GM23248 (cell line): ENCODE measurements at places on chromosomes 1 and 21. TPM values are rescaled to one million over a fixed set of nuclear protein-coding genes. Genes with fewer than 3 reads are reported as not detected.
A peak's percentile ranks its signal among the peaks of the same experiment; 100 is the strongest.

DNA sequence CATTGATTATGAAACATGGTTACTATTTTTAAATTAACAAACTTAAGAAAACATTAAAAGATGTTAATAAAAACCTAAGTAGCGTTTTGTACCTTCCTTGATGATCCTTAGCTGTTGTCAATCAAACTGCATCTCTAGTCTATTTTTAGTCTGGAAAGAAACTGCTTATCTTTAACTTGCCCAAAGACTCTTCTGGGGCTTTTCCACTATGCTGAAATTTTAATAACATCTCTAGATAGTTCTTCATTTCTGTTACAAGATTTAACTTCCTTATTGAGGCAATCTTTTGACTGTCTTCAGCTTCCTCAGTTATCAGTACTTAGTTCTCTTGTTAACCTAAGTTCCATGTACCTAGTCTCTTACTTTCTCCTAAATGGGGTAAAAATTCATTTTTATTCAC, 135.9 kb upstream of the HMCN1 start:
- H3K4me1 ChIP-seq, result peaks cover under 1% of the 10 kb centered on the region; the same call in 1 of the 2 replicates
- no peak overlapping the region for H3K4me3 ChIP-seq
- no peak for DNase-seq
- no peaks in the 10 kb centered on the region for H3K36me3 ChIP-seq
- H3K27me3 ChIP-seq, result no peaks in the 10 kb centered on the region

- H3K27ac ChIP-seq, result no peak overlapping the region
- H3K27me3 ChIP-seq, result 0 out of 2 replicates have a peak, but pooled peaks cover 11% of the 10 kb centered on the region
- H3K36me3 ChIP-seq, result no peaks in the 10 kb centered on the region
- H3K4me3 ChIP-seq, result no peak overlapping the region
- peak; percentile 28 for DNase-seq
Observed at GRCh38 chr1:171219346-171220080, 28.8 kb upstream of the FMO1 start.

DNA sequence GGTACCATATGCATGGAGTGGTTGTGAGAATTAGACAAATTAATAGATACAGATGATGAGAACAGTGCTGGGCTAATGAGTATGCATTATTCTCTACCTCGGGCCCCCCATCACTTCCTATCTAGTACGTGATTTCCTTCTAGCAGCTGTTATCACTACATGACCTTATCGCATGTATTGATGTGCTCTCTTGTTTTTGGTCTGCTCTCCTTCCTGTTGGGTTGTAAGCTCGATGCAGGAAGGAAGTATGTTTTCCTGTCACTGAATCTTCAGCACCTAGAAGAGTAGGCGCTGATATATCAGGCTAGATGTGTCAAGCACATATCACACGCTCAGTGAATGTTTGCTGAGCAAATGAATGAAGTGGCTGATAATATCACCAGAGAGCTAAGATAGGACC, 43.9 kb upstream of the IFNAR2 start:
- no peaks in the 10 kb centered on the region for H3K36me3 ChIP-seq
- peaks cover 21% of the 10 kb centered on the region for H3K27me3 ChIP-seq
- no peak for DNase-seq
- no peak overlapping the region for H3K4me3 ChIP-seq

DNA sequence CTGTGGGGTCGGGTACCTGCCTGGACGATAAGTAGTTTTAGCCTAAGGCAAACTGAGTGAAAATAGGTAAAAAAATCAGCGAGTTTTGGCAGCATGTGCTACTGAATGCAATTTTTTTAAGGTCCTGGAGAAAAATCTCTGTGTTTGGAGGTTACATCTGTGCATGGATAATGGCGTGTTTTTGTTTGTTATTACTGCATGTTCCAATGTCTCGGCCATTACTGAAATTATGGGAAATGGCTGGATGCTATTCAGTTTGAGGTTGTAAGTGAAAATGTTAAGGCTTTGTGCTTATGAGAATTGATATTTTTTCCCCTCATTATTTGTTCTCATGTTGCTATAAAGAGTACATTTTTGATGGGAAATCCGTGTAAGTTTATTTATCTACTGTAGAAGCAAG, 441.7 kb downstream of the PRDM2 start:
- no peaks in the 10 kb centered on the region for H3K4me1 ChIP-seq
- peaks cover 7% of the 10 kb centered on the region for H3K27me3 ChIP-seq
- H3K27ac ChIP-seq, result no peak overlapping the region
- H3K36me3 ChIP-seq, result no peaks in the 10 kb centered on the region
- H3K4me3 ChIP-seq, result no peak overlapping the region
- no peak for DNase-seq

GRCh38 chr1:32769524-32770220, 47.5 kb downstream of the YARS1 start:
- no peaks in the 10 kb centered on the region for H3K4me1 ChIP-seq
- no peak overlapping the region for H3K4me3 ChIP-seq
- H3K27me3 ChIP-seq, result no peaks in the 10 kb centered on the region

GRCh38 chr1:232014941-232015340, 388.4 kb downstream of the DISC1 start:
- no peaks in the 10 kb centered on the region for H3K27me3 ChIP-seq
- no peaks in the 10 kb centered on the region for H3K36me3 ChIP-seq
- DNase-seq, result no peak
- H3K4me3 ChIP-seq, result no peak overlapping the region
- H3K27ac ChIP-seq, result no peak overlapping the region
- no peaks in the 10 kb centered on the region for H3K4me1 ChIP-seq

DNA sequence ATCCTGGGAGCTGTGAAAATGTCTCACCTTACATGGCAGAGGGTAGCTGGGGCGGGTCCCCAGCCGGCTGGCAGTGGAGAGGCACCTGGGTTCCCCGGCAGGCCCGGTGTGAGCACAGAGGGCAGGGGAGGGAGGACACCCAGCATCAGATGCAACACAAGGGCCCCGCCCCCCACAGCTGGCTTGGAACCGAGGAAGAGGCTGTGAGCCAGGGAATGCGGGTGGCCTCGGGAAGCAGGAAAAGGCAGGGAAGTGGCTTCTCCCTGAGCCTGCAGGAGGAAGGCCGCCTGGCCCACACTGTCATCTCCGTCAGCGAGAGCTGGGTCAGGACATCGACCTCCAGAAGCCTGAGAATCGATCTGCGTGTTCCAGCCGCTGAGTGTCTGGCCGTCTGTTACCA, 87.3 kb downstream of the SIK1 start:
- DNase-seq, result no peak
- H3K36me3 ChIP-seq, result no peaks in the 10 kb centered on the region
- H3K27ac ChIP-seq, result no peak overlapping the region
- H3K27me3 ChIP-seq, result no peaks in the 10 kb centered on the region

- no peak for DNase-seq
- no peaks in the 10 kb centered on the region for H3K27me3 ChIP-seq
- H3K36me3 ChIP-seq, result peaks cover 41% of the 10 kb centered on the region; the same call in 1 of the 2 replicates
- peaks cover 12% of the 10 kb centered on the region for H3K4me1 ChIP-seq
Observed at GRCh38 chr1:11132563-11133293, 33.1 kb upstream of the EXOSC10 start.

DNA sequence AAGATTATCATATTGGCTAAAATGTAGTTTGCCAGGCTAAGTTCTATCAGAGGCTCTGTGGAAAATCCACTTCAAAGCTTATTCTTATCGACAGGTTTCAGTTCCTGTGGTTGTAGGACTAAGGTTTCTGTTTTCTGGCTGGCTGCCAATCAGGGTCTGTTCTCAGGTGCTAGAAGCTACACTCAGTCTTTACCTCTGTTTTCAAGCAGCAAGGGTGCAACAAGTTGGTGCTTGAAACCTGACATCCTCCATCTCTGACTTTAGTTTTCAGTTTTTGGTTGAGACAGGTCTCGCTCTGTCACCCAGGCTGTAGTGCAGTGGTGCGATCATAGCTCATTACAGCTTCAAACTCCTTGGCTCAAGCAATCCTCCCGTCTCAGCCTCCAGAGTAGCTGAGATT, 15.3 kb upstream of the TMCO2 start:
- no peak overlapping the region for H3K4me3 ChIP-seq
- H3K36me3 ChIP-seq, result peaks cover 63% of the 10 kb centered on the region
- no peaks in the 10 kb centered on the region for H3K4me1 ChIP-seq
- DNase-seq, result no peak

DNA sequence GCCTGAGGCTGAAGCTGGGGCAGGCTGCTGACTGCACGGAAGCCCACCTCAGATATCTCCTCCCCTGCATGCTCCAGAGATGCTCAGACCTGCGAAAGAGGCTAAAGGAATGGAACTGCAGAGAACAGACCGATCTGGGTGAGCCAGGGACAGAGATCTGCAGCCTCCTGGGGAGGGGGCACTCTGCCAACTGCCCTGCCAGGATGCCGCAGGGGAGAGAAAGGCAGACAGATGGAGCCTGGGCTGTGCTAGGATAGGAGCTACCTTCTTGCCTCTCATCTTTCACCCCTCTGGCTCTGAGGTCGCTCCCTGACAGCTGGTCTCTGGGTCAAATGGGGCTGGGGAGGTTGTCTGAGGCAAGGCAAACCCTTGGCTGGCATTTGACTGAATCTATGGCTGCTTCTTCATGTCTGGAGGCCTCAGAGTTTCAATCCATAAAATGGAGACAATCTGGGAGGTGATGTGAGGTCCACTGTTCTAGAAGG, 238.2 kb downstream of the GRIK3 start:
- no peaks in the 10 kb centered on the region for H3K36me3 ChIP-seq
- H3K4me3 ChIP-seq, result no peak overlapping the region
- no peak overlapping the region for H3K27ac ChIP-seq

GRCh38 chr1:112666946-112667345, 7.5 kb upstream of the MOV10 start:
- no peaks in the 10 kb centered on the region for H3K4me1 ChIP-seq
- H3K27me3 ChIP-seq, result no peaks in the 10 kb centered on the region
- peaks cover 72% of the 10 kb centered on the region for H3K36me3 ChIP-seq
- no peak overlapping the region for H3K4me3 ChIP-seq
- H3K27ac ChIP-seq, result no peak overlapping the region

DNA sequence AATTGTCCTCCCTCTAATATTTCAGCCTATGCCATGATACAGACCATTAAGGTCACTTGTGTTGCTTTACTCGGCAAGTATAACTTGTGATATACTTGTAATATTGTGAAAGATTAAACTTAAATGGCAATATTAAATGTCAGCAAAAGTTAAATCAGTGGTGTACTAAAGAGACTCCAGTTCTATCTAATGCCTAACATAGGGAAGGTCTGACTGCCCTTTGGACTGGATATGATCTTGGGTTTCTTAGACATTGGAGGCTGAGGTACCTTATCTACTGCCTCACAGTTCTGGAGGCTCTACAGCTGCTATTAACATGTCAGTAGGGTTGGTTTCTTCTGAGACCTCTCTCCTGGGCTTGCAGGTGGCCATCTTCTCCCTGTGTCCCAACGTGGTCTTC, 89.9 kb downstream of the MT1HL1 start:
- H3K36me3 ChIP-seq, result no peaks in the 10 kb centered on the region
- no peaks in the 10 kb centered on the region for H3K27me3 ChIP-seq
- H3K27ac ChIP-seq, result no peak overlapping the region
- peaks cover 11% of the 10 kb centered on the region for H3K4me1 ChIP-seq
- no peak overlapping the region for H3K4me3 ChIP-seq
- DNase-seq, result no peak

- H3K27me3 ChIP-seq, result peaks cover 54% of the 10 kb centered on the region
- H3K4me3 ChIP-seq, result no peak overlapping the region
- H3K27ac ChIP-seq, result no peak overlapping the region
- peak; percentile 29 for DNase-seq
- no peaks in the 10 kb centered on the region for H3K36me3 ChIP-seq
- no peaks in the 10 kb centered on the region for H3K4me1 ChIP-seq
Observed at GRCh38 chr1:10793129-10793651, 3.3 kb downstream of the CASZ1 start.

DNA sequence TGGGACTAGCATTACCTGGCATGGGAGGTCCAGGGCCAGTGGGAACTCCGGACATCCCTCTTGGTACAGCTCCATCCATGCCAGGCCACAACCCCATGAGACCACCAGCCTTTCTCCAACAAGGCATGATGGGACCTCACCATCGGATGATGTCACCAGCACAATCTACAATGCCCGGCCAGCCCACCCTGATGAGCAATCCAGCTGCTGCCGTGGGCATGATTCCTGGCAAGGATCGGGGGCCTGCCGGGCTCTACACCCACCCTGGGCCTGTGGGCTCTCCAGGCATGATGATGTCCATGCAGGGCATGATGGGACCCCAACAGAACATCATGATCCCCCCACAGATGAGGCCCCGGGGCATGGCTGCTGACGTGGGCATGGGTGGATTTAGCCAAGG, 45.8 kb downstream of the ACP6 start:
- no peaks in the 10 kb centered on the region for H3K4me1 ChIP-seq
- H3K36me3 ChIP-seq, result no peaks in the 10 kb centered on the region; the same call in 1 of the 2 replicates
- no peaks in the 10 kb centered on the region for H3K27me3 ChIP-seq
- H3K4me3 ChIP-seq, result no peak overlapping the region
- no peak for DNase-seq
- H3K27ac ChIP-seq, result no peak overlapping the region

DNA sequence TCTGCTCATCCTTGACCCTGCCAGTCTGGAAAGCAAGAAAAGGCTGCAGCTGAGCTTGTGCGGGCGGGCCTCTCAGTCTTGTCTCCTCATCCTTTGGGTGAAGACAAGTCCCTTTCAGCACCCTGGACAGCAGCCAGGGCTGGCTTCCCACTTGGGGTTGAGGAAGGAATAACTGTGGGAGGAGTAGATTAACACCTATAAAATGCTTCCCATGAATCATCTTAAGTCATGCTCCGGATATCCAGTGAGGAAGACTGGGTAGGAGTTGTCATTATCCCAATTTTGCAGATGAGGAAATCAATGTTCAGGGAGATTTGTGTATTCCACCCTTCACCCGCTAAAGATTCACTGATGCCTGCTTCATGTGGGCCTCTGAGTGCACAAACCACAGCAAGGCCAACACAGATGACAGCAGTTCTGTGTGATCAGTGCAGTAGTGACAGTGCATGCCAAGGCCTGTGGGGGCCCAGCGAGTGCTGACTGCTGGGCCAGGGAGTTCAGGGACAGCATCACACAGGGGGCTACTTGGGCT, 20.1 kb upstream of the COL16A1 start:
- no peak overlapping the region for H3K27ac ChIP-seq
- no peaks in the 10 kb centered on the region for H3K36me3 ChIP-seq
- peaks cover 7% of the 10 kb centered on the region for H3K4me1 ChIP-seq
- H3K4me3 ChIP-seq, result no peak overlapping the region

- H3K36me3 ChIP-seq, result peaks cover 9% of the 10 kb centered on the region; the same call in 1 of the 2 replicates
- H3K4me3 ChIP-seq, result no peak overlapping the region
- H3K4me1 ChIP-seq, result no peaks in the 10 kb centered on the region
- DNase-seq, result no peak
- no peaks in the 10 kb centered on the region for H3K27me3 ChIP-seq
- no peak overlapping the region for H3K27ac ChIP-seq
Observed at GRCh38 chr1:229636042-229636441, 10.0 kb downstream of the URB2 start.

GRCh38 chr1:11858968-11859871, 475 bp upstream of the NPPB start:
- no peaks in the 10 kb centered on the region for H3K4me1 ChIP-seq
- no peak overlapping the region for H3K4me3 ChIP-seq
- no peak overlapping the region for H3K27ac ChIP-seq

DNA sequence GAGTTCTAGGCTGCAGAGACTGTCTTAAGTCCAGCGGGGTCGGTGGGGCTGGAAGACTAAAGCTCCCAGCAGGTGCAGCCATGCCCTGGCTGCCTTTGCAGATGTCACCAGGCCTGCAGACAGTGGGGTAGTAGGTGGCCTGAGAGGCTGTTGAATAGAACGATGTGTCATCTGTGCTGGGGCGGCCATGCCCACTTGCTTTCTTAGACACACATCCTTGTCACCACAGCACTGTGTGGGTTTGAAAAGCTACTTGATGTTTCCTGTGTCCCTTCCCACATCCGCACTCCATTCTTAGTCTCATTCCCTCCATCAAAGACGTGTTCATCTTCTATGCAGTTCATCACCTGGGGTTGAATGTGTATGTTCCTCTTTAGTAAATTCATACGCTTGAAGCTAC, 184.5 kb upstream of the TMEM51 start:
- H3K27ac ChIP-seq, result peak overlapping the region; percentile 92
- H3K27me3 ChIP-seq, result no peaks in the 10 kb centered on the region
- 0 out of 2 replicates have a peak overlapping the region, but pooled peaks have one; percentile 19 for H3K4me3 ChIP-seq
- H3K4me1 ChIP-seq, result peaks cover 50% of the 10 kb centered on the region
- peak; percentile 67 for DNase-seq

Gene GBP2
- 3.3 and 4.8 TPM in 2 replicates for polyA plus RNA-seq

Gene C21orf91
- 4.4 and 4.9 TPM in 2 replicates for polyA plus RNA-seq

Gene CELA3B
- not detected in 2 replicates for polyA plus RNA-seq

Gene KCNA2
- polyA plus RNA-seq, result not detected in 2 replicates
